CD8-positive, alpha-beta memory T cell (primary cell): ENCODE measurements at places on chromosomes 7 and 10. TPM values are rescaled to one million over a fixed set of nuclear protein-coding genes. Genes with fewer than 3 reads are reported as not detected.
A peak's percentile ranks its signal among the peaks of the same experiment; 100 is the strongest.

DNA sequence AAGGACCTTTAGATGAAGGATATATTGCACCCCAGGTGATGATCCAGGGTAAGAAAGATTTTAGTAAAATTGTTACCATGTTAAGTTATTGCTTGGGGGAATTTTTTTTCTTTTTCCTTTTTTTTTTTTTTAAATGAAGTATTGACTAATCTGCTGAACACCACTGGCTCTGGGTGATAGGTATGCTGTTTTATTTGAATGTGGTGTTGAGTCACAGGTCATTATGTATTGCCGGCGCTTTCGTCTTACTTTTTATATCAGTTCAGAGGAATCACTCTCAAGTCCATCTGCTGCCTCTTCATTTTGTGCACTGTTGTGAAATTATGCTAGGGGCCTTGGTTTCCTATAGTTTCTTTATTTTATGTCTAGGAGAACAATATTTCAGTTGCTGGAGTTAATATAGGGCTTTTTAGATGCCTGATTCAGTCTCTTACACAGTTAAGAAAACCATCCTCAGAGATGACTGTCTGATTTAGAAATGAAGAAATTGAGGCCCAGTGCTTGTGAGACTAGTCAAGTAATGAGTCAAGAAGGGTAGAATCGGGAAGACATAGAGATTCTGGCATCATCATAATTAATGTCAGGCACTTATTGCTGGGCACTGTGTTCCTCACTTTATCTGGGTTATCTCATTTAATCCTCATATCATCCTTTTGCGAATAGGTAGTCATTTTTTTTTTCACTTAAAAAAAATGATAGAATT is 38.7 kb downstream of the NRF1 start:
- no peak for DNase-seq

GALNT17 gene
- total RNA-seq: not detected

DNA sequence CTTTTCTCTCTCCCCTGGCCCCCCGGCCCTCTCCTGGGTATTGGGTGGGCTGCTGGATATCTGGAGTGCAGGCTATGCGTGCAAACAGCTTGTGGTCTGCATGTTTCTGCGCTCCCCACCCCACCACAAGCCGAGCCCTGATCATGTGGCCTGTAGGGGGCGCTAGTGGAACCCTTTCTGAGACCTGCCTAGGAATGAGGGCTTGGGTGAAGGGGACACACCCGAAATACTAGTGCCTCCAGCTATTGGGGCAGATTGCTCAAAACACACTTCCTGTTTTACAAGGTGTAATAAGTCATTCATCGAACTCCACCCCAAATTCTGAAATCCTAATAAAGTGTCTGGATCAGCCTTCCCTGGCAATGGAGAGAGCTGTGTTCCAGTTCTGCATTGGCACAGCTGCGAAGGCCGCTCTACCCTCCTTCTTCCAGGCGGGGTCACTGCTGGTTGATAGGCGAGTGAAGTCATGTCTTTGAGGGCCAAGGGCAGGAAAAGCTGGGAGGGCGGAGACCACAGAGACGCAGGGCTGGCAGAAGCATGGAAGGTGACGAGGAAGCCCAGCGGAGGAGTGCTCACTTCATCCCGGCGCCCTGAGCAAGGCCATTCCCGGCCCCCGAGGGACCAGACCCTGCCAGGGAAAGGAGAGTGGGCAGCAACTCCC is 19.8 kb upstream of the PRRT4 start:
- no peak for DNase-seq

DNA sequence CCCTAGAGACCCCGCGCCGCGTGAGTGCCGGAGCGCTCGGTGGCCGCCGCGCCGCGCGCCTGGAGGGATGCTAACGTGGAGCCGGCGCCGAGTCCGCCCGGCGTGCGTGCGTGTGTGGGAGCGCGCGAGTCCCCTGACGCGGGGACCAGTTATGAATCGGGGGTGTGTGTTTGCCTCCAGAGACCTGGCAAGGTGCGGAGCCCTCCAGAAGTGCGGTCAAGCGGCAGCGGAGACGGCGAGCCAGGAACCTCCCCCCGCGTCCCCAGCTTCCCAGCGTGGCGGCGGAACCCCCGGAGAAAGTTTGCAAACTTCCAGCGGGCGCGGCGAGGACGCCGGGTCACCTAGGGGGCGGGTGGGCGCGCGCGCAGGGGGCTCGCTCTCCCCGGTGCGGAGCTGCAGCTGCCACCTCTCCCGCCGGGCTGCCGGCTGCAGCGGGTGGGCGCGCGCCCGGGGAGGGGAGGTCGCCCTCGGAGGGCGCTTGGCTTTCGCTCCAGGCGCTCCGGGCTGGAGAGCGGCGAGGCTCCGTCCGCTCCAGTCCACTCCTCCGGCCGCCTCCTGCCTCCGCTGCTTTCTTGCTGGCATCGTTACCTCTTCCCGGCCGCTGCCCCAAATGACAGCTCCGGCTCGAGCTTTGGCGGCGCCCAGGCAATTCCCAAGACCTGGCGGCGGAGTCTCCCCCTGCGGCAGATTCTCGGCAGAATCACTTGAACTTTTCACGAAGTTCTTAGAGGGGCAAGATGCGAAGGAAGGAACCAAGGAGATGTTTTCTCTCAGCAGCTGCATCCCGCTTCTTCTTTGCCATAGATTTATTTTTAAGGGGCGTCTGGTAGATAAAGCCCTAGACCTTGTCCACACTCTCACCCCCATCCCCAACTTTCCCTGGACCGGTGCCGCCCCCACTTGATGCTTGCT is 2.3 kb upstream of the CREB5 start:
- no peak for DNase-seq

SCIN gene
- total RNA-seq: 0.29 TPM

DNA sequence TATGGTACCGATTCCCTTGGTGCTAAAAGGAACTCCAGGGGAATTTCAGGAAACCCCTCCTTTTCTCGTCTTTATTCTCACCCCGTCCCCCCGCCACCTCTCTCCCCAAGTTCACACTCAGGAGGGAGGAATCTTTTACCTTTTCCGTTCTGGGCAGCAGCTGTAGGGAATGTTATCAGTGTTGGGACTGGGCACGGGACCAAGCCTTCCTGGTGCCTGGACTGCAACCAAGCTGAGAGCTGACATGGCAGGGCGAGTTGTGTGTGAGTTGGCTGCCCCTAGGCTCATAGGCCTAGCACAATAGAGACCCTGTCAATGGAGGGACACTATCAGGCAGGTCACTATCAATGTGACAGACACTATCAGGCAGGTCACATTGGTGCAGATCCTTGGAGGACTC is 121.4 kb downstream of the TCF7L2 start:
- DNase-seq: no peak

CDH23 gene
- total RNA-seq: 0.74 TPM

TSPAN12 gene
- not detected for total RNA-seq

GRCh38 chr10:3782451-3783315 is 2.3 kb downstream of the KLF6 start:
- peak; percentile 89 for DNase-seq

DNA sequence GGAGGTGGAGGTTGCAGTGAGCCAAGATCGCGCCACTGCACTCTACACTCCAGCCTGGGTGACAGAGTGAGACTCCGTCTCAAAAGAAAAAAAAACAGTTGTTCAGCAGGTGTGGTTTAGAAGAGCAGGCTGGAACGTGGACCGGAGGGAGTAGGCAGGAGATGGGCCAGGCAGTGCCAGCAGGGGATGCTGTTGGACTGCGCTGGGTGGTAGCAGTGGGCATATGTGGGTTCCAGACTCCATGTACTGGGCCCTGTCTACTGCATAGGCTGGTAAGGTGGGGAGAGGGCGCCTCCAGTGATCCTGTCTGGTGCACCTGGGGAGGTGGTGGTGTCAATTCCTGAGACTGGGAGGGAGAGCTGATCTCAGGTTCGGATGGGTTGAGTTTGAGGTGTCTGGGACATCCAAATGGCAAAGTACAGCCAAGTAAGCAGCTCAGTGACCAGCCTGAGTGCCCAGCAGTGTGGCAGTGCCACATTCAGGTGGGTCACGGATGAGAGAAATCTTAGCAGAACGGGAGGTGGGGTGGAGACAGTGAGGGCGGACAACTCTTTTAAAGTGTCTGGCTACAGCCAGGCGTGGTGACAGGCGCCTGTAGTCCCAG is 25.9 kb downstream of the SFXN4 start:
- DNase-seq: peak; percentile 15

GRCh38 chr10:98272656-98273055 is 4.7 kb upstream of the LOXL4 start:
- no peak for DNase-seq

MYOF gene
- 57.0 TPM for total RNA-seq

OR2A5 gene
- not detected for total RNA-seq

WNT8B gene
- not detected for total RNA-seq
